Activated CD4-positive, alpha-beta T cell treated with anti-CD3 and anti-CD28 coated beads, Interleukin-2, amount 50 U/mL, for 4 hours (primary cell): ENCODE measurements at places on chromosomes 2 and 18.

- DNase-seq, result peak; percentile 11
Measured at GRCh38 chr2:72993147-72993932, 76.0 kb downstream of the EMX1 start.

DNA sequence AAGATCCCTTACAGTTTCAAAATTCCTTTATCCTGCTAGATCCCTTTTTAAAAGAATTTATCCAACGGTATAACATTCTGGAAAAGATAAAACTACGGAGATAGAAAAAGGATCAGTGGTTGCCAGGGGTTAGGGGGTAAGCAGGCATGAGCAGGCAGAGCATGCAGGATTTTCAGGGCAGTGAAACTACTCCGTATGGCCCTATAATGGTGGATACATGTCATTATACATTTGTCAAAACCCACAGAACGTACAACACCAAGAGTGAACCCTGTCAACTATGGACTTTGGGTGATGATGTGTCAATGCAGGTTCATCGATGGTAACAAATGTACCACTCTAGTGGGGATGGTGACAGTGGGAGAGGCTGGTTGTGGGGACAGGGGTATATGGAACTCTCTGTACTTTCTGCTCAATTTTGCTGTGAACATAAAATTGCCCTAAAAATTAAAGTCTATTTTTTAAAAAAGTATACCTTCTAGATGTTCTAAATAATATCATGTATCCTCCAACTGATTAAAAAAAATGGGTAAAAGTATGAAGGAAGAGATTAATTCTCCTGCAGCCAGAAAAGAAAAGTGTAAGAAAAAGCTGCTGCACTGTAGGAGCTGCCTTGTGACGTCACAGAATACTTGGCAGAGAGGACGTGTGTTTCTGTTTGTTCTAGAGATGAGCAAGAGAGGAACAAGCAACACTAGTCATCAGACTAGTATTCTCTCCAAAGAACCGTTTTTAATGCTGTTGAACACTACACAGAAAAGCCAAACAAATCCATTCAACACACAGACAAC lies 23.6 kb downstream of the ANKRD44 start:
- no peak for DNase-seq

DNA sequence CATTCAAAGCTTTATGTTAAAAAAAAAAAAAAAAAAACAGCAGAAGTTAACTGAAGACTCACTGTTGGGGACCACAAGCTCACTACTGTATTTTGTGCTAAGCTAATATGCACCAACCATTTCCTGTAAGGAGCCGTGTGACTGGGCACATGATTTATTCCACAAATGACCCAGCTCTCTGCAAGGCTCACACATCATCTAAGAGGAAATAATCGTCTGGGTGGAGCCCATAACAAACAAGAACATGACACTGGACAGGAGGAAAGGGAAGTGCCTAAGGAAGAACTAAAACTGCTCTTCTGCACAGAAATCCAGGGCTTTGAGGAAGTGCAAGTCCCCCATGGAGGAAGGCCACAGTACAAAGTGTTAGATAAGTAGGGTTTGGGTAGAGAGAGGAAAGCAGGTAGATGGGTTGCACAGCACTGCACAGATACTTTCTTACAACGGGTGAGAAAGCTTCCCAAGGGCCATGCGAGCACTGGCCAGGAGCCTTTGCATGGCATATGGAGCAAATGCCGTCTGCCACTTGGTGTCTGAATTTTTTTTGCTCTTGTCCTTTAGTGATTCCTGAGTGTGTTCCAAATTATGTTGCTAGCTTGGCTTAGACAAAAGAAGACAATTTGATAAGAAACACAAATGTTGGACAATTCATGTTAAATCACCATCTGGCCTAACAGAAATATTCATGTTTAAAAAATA lies 24.4 kb downstream of the NFE2L2 start:
- DNase-seq, result no peak

DNA sequence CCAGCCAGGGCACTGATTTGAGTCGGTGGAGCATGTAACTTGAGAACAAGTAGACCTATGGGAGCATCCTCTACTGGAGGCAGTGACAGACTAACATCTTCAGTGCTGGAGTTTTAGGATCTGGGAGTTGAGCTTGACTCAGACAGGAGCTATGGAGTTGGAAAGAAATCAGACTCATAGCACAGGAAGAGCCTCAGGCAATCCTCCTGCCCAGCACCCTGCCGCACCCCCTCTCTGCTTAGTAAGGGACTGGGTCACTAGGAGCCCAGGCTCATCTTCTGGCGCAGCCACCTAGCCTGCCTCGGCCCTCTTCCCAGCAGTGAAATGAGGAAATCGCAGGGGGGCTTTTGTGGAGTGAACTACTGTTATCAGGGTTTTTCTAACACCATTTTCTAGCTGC lies 3.6 kb downstream of the ARID5A start:
- no peak for DNase-seq

- no peak for DNase-seq
Measured at GRCh38 chr2:219457784-219458369, 23.2 kb downstream of the SPEG start.

GRCh38 chr2:9737053-9737875 lies 106.0 kb upstream of the TAF1B start:
- DNase-seq, result no peak

- no peak for DNase-seq
Measured at GRCh38 chr2:53744395-53745065, 23.1 kb upstream of the CHAC2 start.

DNA sequence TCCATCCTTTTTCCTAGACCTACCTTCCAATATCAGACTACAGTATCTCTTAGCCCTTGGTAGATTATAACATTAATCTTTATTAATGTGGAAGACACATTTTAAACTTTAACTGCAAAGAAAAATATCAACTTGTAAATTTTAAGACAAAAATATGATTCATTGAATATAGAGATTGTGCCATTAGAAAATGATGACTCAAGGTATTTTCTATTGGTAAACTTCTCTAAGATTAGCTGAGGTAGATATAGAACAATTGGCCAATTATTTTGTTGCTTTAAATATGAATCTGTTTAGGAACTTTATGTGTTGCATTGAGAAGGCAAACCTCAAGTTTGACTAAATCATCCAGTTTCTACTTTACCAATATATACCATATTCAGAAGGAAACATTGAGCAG lies 604.7 kb downstream of the CBLN2 start:
- no peak for DNase-seq

GRCh38 chr2:218039171-218039570 lies 29.9 kb upstream of the RUFY4 start:
- DNase-seq, result no peak

GRCh38 chr2:144983107-144983506 lies 463.2 kb upstream of the ZEB2 start:
- no peak for DNase-seq

DNA sequence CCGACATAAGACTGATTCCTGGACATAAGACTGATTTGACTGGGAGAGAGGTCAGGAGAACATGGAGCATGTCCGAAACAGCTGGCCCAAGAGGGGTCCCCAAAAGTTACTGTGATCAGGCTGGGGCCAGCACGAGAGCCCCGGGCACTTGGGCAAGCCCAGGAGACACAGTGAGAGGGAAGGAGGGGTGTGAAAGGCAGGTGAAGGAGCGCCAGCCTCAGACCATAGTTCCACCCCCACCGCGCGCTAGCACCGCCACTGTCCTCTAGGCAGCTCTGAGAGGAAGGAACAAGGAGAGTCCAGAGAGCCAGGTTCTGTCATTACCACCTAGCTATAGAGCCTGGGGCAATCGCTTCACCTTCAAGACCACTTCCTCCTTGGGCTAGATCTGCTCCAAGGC lies 78.2 kb upstream of the DAPL1 start:
- no peak for DNase-seq

DNA sequence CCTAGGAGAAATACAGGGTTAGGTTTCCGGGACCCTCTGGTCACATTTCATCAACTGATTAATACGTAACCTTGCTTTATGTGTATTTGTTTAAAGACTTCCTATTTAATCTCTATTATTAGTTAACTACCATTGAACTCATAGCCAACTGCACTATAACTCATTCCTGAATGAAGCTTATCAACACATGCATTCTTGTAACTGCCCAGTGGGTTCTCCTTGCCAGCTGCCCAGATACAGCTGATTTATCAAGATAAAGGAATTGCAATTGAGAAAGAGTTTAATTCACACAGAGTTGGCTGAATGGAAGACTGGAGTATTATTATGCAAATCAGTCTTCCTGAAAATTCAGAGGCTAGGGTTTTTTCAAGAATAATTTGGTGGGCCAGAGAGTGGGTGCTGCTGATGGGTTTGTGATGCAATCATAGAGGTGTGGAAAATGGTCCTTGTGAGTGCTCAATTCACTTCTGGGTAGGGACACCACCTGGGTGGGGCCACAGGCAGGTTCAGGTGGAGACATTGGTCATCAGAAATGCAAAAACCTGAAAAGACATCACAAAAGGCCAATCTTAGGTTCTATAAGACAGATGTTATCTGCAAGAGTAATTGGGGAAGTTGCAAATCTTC lies 21.1 kb upstream of the NOSTRIN start:
- no peak for DNase-seq

DNA sequence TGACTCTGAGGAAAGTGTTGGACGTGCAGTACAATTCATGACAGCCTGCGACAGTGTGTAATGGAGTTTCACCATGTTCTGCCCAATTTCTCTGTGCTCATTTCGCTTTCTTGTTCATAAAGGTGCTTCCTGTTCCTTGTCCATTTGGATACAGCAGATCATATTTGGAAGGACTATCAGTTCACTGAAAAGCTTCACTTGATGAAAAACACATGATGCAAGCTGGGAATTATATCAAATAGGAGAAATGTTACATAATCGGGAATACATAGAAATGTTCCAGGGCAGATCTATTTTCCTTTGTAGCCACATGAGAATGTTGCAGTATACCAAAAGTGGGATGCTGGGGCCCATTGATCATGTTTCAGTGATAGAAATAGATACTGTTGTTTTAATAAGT lies 266.3 kb upstream of the SLC14A2 start:
- no peak for DNase-seq

- DNase-seq, result no peak
Measured at GRCh38 chr2:172808156-172808555, 72.5 kb downstream of the RAPGEF4 start.

GRCh38 chr2:158112992-158113391 lies 11.3 kb downstream of the UPP2 start:
- DNase-seq, result no peak

DNA sequence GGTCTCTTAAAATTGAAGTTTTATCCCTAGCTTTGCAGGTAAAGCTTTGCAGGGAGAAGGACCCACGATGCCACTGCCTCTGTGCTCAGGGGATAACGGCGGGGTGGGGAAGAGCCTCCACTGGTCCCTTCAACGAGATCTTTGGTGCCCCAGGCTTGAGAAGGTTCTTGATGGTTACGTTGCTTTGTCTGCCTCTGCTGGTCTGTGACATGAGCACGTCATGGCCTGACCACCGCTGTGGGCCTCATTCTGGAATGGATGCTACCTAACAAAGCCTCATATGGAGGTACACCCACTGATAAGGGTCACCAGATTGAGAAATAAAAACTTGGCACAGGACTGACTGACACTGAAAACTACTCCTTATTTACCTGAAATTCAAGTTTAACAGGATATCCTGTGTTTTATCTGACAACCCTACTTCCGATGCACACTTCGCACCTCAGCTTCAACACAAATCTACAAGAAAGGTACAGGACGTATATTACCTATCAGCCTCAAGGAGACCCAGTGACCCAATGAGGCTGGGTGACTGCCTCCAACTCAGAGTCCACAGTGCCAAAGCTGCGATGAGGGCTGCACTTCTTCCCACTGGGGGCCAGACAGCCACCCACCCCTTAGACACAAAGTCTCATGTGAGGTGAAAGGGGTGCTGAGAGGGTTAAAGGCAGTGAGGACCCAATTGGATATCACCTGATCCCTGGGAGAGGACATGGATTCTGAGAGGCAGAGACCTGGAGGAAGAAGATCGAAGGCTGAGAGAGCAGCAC lies 64.9 kb downstream of the EIPR1 start:
- DNase-seq, result no peak

DNA sequence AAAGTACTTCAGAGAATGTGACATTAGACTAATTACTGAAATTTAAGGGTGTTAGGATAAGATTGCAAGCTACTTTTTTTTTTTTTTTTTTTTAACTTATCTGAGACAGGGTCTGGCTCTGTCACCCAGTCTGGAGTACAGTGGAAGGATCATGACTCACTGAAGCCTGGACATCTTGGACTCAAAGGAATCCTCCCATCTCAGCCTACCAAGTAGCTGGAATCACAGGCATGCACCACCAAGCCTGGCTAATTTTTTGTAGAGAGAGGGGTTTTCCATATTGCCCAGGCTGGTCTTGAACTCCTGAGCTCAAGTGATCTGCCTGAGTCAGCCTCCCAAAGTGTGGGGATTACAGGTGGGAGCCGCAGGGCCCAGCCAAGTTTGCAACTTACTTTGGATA lies 1246.0 kb upstream of the ZEB2 start:
- no peak for DNase-seq

DNA sequence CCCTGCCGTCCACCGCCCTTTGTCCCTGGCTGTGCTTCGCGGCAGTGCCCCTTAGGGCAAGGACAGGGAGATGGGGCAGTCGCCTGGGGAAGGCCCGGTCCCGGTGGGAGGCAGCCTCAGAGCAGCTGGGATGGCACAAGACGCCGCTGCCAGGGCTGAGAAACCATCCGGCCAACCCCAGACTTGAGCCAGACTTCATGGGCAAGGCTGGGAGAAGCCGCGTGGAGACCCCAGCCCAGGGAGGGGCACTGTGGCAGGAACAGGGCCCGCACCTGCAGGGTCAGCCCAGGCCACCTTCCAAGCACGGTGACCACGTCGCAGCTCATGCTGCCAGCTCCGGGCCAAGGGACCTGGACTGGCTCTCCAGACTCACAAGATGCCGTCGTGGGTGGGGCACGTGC lies 84.0 kb downstream of the NFATC1 start:
- no peak for DNase-seq

DNA sequence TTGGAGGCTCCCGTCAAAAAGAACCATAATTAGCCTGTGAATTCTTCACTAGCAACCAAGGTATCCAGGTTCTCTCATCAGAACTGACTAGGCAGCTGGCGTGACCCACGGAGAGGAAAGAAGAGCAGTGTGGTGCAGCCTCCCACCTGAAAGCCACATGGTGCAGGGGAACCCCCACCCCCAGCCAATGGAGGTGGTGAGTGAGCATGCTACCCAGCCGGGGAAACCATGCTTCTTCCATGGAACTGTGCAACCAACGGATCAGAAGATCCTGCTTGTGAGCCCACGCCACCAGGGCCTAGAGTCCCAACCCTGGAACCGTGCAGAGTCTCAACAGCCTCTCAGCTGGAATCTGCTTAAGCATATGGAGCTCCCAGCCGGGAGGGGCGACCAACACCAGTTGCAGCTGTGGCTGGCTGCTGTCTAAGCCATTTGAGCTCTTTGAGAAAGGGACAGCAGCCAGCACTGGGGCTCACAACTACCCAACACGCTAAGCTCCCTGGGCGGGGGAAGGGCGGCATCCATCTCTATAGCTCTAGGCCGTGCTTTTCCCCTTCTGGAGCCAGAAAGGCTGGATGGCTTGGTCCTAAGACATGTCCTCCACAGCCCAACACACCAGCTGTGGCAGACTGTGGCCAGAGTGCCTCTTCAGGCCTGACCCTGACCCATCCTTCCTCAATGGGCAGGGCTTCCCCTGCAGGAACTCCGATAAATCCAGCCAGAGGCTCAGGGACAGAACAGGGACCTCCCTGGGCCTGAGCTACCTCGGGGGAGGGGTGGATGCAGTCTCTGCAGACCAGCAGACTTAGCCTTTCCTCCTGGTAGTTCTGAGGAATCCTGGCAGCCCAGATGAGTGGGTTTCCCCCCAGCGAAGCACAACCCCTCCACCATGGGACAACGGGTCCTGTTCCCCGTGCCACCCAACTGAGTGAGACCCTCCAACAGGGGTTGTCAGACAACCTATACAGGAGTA lies 151.4 kb upstream of the NXPH2 start:
- DNase-seq, result no peak

GRCh38 chr18:55433648-55434047 lies 154.3 kb downstream of the TCF4 start:
- DNase-seq, result no peak
